ENCODE measurements at places on chromosomes 4 and X.

GRCh38 chrX:12304261-12304660 is 166.0 kb downstream of the FRMPD4 start:
- DNase-seq = no peak

DNA sequence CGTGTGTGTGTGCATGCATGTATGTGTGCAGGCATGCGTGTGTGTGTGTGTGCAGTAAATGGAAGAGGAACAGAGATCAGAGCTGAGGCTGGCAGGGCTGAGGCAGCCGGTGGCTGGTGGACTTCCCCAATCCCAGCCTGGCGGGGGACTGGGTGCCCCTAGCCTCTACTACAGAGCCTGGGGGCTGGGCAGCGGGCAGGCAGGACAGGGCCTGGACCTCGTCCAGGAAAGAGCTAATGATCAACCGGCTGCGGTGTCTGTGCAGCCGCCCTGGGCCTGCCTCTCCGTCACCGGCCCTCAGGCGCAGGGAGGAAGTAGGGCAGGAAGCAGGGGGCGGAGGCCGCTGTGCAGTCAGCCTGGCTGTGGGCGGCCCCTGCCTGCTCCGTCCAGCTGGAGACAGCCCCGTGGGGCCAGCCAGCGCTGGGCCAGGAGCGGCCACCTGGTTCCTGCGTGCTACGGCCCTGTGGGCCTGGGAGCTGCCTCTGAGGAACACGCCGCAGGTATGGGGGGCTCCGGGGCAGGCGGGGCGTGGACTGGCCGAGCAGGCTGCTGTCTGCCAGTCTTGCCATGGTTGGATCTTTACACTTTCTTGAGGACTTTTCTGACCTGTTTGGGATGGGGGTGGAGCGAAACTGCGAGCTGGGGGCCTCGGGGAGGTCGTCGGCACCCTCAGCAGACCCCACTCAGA is at the start of gene SH3TC1:
SH3TC1 (plus strand) TSS at position 385 of the 688 bp plus-strand sequence. CDS start 5,905 bp downstream, outside the sequence.
- DNase-seq = no peak

DNA sequence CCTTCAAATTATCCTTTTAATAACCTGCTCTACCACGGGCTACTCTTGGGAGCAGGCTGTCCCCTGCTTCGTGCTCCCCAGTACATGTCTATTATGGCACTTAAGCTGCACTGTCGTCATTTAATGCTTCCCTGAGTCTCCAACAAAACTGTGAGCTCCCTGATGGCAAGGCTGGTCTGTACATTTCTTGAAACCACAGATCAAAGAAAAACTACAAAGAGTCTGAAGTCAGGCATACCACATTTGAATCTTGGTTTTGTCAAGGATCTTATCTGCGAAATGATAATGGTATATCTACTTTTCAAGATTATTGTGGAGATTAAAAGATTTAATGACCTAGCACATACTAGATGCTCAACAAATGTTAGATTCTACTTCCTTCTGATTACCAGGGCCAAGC is 45.7 kb downstream of the MAML3 start:
- no peak for DNase-seq

- DNase-seq = no peak
These were observed 172.0 kb downstream of the FBXO8 start for GRCh38 chr4:174111422-174111821.

DNA sequence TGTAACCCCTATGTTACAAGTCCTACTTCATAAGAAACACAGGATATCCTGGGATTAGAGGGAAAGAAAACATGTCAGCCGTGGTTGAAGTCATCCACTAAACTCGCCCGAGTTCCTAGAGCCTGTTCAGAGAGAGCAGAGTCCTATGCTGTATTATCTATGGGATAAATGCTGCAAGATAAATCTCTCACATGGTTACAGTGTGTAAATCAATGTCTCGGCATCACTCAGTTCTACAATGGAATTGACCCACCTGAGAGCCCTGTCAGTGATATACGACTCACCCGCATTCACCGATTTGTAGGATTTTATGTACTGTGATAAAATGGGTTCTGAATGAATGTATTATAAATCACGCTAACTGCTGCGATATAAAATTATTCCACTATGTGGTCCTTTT is 127.8 kb upstream of the ANXA3 start:
- DNase-seq = no peak

DNA sequence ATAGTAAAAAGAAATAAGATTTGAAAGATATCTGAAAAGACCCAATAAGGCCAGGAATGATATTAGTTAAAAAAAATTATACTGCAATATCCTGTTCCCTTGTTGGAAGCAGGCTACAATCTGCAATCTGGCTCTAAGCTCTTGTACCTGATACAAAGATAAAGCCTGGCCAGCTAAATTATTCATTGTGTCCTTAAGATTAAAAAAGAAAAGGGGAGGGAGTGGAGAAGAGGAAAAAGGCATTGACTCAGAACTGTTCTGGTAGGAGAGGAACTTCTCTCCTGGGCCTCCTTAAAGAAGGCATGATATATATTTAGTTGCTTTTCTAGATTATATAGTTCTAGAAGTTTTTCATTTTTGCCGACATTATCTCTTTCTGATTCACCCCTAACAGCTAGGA is 46.7 kb downstream of the IRF2 start:
- DNase-seq = no peak

DNA sequence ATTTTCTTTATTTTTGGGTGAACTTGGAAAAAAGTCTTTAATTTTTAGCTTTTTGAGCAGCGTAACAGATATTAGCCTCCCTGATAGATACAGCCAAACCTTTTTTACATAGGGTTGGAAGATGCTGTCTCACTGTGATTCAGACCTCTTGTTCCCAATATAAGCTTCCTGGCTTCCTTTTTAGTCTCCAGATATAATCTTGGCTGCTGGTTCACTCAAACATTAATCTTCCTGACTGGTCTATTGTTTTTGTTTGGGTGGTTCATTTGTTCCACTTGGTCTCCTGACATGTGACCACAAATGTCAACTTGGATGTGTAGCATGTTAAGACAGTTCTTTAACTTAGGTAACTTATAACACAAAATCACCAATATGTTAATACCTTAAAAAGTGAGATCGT is 23.0 kb downstream of the RPA4 start:
- no peak for DNase-seq

- no peak for DNase-seq
These were observed 467.1 kb downstream of the NAF1 start for GRCh38 chr4:162699629-162700028.

DNA sequence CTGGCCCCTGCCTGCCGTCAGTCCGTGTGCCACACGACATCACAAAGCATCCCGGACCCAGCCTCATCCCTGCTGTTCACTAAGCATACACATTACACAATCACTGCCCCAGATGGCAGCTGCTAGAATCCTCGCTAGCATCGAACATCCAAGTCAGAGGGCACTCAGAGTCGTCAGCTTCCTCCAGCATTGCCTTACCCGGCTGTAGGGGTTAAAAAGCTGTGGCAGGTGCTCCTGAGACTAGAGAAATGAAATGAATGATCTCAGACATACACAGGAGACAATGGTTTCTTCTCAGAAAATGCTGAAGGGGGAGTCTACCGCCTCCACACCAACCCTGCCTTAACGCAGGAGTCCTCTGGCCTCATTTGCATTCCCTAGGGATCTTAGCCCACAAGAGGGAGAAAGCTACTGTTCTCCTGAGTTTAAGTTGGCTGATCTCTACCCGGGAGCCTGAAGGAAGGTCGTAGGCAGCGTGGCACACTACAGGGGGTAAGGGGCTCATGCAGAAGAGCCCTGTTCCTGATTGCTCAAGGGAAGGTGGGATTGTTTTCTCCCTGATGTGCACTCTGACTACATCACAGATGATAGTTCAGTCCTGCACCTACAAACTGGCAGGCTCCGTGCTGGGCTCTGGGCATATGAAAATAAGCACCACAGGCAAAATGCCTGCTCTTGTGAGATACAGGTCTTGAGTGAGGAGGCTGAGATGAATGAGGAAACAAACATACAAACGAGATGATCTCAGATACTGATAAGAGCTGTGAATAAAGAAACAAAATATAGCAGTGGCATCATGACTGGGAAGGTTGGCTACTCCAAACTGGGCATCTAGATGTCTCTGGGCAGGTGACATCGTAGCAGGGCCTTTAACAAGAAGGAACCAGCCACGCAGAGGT is 2.6 kb upstream of the KIAA0232 start:
- DNase-seq = no peak

- no peak for DNase-seq
These were observed 18.1 kb downstream of the LSM6 start for GRCh38 chr4:146193628-146194027.

GRCh38 chrX:49287665-49288064 is 15.8 kb upstream of the GAGE10 start:
- no peak for DNase-seq

- no peak for DNase-seq
These were observed 58.9 kb upstream of the PROM1 start for GRCh38 chr4:16142598-16143310.

DNA sequence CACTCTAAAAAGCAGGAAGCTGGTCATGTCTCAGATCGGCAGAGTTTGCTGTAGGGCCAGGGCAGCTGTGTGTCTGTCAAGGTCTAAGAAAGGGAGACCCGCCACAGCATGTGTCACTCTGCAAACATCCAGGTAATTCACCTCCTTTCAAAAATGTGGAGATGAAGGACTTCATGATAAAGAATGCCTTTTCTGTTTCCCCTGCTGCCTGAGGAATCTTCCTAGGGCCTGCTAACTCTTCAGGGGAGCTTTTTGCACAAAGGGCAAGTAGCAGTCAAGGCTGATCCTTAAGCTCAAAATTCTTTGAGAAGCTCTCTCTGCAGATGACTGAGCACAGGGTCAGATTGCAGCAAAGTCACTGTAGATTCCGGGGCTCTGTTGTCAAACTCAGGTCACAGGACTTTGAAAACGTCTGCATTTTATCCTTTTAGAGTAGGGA is 21.1 kb downstream of the RASL11B start:
- DNase-seq = no peak

- DNase-seq = no peak
These were observed 743.8 kb upstream of the INTU start for GRCh38 chr4:126888968-126889367.

- DNase-seq = no peak
These were observed 47.7 kb upstream of the SYTL5 start for GRCh38 chrX:37958525-37959211.

- DNase-seq = no peak
These were observed 126.6 kb downstream of the SH3RF1 start for GRCh38 chr4:169144061-169144600.

DNA sequence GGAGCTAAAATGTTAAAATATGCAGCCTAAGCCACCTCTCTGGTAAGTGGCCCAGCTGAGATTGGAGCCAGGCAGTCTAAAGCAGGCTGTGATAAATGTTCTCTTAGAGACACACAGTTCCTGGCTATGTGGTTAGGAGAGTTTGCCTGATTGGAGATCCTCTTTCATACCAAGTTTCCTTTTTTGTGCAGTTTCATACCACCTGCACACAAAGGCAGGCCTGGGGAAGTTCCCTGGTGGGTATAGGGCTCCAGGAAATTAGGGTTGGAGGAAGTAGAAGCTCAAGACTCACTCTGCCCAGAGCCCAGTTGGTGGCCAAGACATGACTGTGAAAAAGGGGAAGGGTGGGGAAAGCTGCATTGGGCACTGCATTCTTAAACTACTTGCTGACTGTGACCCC is 16.9 kb downstream of the CYBB start:
- no peak for DNase-seq

DNA sequence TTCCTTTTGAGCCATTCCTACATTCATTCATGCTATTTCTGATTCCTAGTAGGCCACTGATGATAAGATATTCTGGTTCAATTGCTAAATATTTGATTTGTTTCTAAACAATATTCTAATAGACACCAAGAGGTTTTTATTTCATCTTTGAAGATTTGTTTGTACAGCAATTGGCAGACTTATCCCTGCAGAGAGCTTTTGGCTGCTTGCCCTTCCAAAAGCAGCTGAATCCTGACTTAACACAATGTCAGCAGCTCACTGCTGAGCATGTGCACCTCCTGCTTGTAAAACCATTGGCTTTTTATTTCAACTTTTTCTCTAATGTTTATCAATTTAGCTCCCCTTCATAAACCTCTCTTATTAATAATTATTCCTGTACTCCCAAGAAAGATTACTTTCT is 45.3 kb downstream of the MMRN1 start:
- DNase-seq = no peak

- DNase-seq = no peak
These were observed 60.9 kb downstream of the SOWAHB start for GRCh38 chr4:76836860-76837562.

- DNase-seq = no peak
These were observed 101.9 kb downstream of the ARHGAP10 start for GRCh38 chr4:147833741-147834140.

DNA sequence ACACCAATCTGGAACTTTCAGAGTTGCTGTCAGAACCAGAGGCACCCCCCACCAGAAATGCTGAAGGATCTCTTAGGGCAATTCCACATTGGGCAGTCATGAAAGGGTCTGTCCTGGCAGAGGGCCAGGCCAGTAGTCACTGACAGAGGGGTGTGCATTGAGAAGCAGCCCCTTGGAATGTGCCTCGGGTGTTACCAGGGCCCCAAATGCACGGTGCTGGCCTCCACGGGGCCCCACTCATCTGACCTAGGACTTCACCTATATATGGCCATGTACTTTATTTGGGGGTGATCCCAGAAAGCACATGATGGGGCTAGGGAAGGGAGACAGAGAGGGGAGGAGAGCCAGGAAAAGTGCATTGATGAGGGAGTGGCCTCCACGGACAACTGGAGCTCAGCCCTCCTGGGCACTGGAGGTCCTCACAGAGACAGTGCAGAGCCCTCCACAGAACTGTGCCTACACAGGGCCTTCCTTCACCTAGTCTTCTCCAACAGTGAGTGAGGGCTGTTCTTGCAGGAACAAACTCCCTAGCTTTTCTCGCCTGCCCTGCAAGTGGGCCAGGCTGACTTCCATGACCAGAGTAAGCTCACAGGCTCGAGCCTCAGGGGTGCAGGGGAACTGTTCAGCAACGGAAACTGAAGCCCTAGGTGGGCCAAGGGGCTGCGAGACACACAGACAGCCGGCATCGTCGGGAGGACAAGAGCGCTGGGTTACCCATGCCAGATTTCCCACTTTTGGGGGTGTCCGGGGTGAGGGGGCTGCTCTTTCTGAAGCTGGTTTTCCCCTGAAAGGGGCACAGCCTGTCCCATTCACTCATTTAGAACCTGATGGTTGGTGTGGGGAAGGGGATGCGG is 136.2 kb downstream of the HMX1 start:
- no peak for DNase-seq

DNA sequence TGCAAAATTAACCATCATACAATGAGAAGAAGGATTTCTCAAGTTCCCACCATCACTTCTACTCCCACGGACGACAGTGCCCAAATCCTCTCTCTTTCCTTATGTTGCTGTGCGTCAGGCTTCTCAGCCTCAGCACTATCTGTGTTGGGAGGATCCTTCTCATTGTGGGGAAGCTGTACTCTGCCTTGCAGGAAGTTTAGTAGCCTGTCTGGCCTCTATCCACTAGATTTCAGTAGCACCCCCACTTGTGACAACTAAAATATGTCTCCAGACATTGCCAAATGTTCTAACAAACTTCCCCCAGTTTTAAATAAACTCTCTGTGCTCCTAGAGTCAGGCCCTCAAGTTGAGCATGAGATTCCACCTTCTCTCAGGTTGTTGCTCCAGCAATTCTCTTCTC is 545.9 kb upstream of the ZFP42 start:
- DNase-seq = no peak

DNA sequence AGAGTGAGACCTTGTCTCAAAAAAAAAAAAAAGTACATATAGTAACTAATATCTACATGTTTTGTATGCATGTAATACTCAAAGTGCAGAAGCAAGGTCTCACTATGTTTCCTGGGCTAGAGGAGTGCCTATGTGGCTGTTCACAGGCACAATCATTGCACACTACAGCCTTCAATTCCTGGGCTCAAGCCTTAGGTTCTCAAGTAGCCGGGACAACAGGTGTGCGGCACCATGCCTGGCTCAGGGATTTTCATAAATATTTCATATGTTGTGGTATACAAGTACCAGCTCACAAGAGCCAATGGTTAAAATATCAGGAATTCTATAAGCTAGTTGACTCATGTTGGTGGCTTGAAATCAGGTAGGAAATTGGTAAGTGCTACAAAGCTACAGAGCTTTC is 94.8 kb downstream of the LARP7 start:
- no peak for DNase-seq

Data from iPS DF 6.9 (cell line).